ENCODE measurements at places on chromosomes 1 and 21.

GRCh38 chr1:219626865-219627264 lies 14.0 kb upstream of the ZC3H11B start:
- no peak for DNase-seq

DNA sequence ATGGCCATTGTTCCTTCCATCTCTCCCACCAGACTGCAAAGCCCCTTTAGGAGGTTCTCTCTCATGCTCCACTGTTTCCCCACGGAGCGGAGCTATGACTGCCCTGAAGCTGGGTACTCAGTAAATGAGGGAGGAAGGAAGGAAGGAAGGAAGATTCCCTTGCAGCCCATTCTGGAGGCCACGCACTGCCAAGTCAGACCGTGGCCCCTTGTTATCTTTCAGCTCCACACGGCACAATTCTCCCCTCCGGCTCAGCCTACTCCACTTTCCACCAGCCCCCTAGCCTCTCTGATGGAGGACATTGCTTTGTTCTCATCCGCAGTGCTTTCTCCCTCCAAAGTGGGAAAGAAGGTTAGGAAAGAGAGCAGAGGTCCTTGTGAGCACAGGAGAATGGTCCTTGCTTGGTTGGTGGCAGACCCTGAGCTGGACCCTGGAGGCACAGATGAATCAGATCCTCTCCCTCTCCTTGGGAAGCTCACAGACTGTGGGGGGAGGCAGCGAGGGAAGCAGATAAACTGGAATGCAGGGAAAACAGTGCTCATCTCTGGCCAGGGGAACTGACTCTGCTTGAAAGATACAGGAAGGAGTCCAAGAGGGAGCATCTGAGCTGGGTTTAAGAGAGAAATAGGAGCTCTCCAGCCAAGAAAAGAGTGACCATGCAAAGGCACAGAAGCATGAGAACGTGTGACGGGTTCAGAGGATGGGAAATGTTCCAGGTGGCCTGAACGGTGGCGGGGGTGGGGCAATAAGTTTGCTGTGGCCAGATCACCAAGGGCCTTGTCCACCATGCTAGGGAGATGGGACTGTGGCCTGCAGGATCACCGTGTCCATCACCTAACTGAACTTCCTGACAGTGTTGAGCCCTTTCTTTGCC lies 52.6 kb downstream of the GLIS1 start:
- peak; percentile 58 for DNase-seq

- no peak for DNase-seq
These were observed 109.3 kb downstream of the PRKAB2 start for GRCh38 chr1:147062956-147063355.

GRCh38 chr1:170669586-170670530 lies 5.9 kb downstream of the PRRX1 start:
- no peak for DNase-seq

DNA sequence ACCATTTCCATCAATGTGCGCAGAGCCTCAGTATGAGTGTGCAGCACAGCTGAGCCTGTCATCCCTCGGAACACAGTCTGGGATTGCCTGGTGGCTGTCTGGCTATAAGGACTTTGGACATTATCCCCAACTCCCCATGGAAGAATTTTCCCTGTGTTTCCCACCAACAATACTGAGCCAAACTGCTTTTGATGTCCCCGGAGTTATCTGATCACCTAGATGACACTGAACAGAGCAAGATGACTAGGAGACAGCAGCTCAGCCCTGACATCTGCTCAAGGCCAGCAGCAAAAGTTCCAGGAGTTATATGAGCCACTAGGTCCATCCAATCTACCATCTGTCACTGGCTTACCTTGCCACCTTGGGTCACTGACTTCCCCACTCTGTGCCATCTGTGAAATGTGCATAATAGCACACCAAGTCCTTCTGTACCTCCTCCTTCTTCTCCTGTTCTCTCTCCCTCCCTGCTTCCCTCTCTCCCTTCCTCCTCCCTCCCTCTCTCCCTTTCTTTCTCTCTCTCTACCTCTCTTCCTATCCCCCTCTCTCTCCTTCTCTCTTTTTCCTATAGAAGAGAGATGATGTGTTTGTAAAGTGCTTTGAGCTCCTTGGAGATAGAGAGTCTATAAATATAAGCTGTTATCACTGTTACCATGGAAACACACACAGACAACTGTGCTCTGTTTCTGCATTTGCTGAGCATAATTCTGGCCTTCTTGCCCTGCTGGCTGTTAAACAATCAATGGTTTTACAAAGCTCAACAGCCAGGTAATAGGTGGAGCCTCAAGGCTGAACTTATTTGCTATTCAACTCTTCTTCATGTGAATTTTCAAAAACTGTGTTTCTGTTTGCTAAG lies 19.7 kb upstream of the ATP1B1 start:
- peak; percentile 17 for DNase-seq

GRCh38 chr1:171969813-171970212 lies 128.5 kb downstream of the DNM3 start:
- DNase-seq, result no peak

- DNase-seq, result no peak
These were observed 59.5 kb downstream of the POFUT2 start for GRCh38 chr21:45228171-45228641.

GRCh38 chr1:208149776-208150514 lies 94.2 kb downstream of the PLXNA2 start:
- no peak for DNase-seq

DNA sequence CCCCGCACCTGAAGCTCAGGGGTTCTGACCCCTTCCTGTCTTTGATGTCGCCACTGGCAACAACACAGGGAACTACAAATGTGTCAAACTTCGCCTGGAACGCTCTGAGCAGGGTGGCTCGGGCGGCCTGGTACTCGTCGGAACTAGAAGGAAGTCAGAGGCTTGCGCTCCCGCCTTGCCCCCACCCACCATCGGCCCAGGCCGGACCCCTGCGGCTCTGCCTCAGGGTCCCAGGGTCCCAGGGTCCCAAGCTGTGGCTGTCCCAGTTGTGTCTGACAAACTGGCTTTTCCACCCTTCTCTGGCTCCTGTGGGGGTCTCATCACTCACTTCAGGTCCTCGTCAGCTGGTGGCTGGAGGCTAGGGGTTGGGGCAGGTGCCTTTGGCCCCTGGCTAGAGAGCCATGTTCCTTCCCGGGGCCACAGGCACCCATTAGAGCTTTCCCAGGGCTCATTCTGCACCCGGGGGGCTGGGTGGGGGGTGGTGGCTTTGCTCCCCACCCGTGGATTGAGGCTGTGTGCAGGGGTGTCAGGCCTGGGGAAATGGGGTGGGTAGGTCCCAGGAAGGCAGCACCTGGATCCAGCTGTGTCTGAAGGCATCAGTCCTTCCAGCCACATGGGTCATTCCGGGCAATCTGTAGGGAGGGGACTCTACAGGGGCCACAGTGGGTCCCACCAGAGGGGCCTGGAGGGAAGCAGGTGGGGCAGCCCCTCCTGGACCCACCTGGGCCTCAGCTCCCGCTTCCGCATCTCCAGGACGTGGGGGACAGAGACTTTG lies 8.0 kb upstream of the TMEM52 start:
- DNase-seq, result no peak

DNA sequence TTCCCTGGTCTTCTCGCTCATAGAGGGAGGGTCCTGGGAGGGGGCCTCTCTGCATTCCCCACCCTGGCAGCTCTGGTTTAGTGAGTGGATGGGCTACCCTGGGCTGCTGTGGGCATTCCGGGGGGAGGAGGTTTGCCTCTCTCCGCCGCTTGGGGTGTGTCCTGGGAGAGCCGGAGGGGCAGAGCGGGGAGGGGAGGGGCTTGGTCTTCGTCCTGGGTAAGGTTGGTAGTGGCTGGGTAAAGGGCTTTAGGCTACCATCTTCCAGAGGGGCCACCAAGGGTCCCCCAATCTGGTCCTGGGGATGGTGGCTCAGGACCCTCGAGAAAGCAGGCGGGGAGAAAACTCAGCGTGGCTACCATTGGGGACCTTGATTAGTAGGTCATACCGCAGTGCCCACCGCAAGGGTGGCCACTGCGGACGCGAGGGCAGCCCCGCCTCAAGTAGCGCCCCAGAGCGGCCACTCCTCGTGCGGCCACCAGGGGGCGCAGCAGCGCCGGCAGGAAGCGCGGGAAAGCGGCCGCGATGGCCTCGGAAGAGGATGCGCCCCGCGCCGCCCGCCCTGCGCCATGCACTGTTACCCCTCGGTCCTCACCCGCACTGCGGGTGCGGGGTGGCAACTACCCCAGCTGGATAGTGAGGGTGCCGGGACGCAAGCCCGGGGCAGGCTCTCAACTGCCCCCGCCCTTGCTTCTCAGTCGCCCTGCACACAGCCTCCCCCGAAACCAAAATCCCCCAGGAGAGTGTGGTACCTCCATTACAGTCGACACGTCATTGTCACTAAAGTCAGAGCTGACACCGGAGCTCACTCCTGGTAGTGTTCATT lies 44.1 kb upstream of the SLC25A33 start:
- peak; percentile 54 for DNase-seq

- DNase-seq, result no peak
These were observed 17.9 kb downstream of the EPRS1 start for GRCh38 chr1:220028346-220028895.

DNA sequence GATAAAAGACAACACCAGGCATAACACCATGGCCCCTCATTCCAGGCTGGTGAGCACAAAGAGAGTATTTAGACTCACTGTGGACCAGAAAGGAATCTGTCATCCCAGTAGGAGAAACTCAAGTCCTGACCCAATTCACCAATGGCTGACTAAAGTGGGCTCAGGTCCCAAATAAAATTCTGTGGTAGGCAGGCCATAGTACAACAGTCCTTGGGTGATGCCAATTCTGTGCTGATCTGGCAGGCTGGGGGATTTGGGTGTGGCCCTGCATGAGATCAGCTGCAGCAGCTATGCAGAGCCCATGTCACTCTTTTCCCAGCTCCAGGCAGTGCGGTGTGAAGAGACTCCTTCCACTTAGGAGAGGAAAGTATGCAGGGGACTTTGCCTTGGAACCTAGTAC lies 245.1 kb downstream of the LBR start:
- DNase-seq, result no peak

- peak; percentile 80 for DNase-seq
These were observed 16.0 kb upstream of the EPS15 start for GRCh38 chr1:51535006-51535592.

DNA sequence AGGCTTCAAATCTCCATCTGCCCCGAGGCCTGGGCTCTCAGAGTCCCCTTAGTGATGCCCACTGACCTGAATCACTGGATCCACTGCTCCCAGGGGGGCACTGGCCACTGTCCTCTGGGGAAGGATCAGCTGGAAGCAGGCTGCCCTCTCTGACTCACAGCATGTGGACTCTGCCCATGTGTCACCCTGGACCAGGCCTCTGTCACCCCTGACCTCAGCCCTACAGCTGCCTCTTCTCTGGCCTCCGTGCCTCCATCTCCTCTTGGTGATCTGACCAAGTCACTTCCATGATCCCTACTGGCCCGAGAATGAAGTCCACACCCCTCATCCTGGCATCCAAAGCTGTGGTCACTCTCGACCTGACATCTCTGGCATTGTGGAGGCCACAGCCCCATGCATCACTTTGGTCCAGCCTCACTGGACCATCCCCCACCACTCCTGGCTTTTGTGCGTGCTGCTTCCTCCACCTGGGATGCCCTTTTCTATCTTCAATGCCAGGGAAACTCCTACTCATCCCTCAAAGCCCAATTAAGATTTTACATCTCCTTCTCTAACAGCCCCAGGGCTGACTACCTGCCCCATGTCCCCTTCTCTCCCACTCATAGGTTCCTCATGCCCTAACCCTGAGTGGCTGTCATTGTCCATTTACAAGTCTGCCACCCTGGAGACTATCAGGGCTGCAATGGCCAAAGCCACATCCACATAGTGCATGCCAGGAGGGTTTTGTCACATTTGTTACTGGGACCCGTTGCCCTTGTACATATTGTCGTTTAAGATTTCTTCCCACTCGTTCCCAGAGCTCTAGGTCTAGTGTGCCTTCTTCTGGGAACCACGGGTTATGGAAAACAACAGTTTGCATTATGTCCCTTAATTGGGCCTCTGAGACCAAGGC lies 685.0 kb downstream of the MATN1 start:
- no peak for DNase-seq

DNA sequence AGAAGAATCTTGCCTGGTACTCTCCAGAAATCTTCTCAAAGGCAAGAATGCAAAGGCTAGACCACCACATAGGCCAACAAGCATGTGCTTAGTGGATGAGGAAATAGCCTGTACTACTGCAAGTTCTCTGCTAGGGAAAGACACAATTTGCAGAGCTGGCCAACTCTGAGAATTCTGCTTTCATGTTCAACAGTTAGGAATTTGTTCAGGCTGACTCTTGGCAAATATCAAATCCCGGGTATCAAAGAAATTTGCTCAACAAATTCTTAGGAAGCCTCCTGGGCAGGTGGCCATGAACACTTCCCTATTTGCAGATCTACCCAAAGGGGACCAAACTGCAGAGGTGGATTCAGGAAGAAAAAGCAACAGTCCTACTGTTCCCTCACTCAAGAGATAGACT lies 15.0 kb upstream of the H3-3A start:
- no peak for DNase-seq

DNA sequence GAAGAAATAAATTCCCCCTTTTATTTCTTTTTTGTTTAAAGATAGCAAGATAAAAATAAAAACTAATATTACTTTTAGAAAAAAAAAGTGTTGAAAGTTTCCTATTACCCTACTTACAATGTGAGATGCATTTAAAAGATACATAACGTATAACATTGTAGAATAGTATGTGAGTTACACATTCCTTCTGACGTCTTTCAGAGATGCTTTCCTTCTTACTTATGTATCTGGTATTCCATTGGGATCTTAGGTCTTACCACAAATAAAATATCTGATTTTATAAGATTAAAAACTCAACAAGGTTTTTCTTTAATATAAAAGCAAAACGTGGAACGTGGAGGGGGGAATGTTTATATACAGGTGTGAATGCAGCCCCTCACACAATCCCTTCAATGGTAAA lies 147.2 kb upstream of the ETS2 start:
- DNase-seq, result no peak

GRCh38 chr1:244353551-244354091 lies 98.1 kb downstream of the ADSS2 start:
- peak; percentile 98 for DNase-seq

- DNase-seq, result peak; percentile 8
These were observed 5.7 kb upstream of the SVBP start for GRCh38 chr1:42822800-42823392.

DNA sequence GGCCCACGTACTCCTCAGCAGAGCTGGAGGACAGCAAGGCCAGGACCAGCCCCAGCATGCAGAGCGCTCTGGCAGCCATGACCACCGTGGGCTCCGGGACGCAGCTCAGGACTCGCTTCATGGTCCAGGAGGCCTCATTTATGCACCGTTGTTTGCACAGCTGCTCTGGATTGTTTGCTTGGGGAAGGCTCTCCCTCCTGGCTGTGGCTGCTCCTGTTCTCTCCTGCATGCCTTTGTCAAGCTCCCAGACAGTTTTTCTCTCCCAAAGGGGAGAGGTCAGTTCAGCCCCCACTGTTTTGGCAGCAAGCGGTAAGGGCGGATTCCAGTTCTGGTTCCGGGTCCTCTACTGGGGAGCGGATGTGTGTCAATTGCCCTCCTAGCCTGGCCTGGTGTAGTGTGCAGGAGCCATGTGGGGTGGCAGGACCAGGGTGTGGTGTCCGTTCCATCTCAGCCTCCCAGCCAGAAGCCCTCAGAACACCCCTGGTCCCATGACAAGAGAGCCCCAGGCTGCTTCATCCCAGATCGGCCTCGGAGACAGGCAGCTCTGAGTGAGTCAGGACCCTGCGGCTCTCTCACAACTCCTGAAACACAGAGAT lies at the start of gene TFF3:
TFF3 (minus strand) TSS at position 114 of the 596 bp plus-strand sequence; CDS start at position 79, 35 bp downstream.
- no peak for DNase-seq

Data from lung microvascular endothelial cell (primary cell).